ENCODE measurements at places on chromosomes 16 and 17.
A peak's percentile ranks its signal among the peaks of the same experiment; 100 is the strongest.

DNA sequence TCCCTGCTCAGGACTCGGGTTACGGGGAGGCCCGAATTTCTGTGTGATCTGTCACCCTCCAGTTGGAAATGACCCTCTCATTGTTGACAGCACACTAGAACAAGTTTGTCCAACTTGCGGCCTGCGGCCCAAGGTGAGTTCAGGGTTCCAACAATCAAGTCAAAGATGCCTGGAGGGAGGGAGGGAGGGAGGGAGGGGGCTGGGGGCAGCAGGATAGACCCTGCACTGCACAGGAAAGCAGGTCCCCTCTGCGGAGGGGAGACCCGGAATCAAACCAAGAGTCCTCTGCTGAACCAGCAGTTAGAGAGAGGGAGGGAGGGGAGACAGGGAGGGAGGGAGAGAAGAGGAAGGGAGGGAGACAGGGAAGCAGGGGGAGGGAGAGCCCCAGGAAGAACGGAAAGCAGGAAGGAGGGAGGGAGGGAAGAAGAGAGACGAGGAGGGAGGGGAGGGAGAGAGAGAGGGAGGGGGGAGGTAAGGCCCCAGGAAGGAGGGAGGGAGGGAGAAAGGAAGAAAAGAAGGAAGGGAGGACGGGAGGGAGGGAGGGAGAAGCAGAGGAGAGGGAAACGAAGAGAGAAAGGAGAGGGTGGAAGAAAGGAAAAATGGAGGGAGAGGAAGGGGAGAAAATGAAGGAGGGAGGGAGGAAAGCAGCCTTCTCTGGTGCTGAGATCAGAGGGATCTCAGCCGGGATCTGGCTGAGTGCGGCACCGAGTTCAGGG lies 96.7 kb upstream of the CDH5 start:
- no peak for DNase-seq

- no peak for DNase-seq
These were observed 77.1 kb upstream of the RPL38 start for GRCh38 chr17:74126179-74126900.

GRCh38 chr17:37373530-37374159 lies 2.1 kb upstream of the C17orf78 start:
- DNase-seq, result peak; percentile 42

DNA sequence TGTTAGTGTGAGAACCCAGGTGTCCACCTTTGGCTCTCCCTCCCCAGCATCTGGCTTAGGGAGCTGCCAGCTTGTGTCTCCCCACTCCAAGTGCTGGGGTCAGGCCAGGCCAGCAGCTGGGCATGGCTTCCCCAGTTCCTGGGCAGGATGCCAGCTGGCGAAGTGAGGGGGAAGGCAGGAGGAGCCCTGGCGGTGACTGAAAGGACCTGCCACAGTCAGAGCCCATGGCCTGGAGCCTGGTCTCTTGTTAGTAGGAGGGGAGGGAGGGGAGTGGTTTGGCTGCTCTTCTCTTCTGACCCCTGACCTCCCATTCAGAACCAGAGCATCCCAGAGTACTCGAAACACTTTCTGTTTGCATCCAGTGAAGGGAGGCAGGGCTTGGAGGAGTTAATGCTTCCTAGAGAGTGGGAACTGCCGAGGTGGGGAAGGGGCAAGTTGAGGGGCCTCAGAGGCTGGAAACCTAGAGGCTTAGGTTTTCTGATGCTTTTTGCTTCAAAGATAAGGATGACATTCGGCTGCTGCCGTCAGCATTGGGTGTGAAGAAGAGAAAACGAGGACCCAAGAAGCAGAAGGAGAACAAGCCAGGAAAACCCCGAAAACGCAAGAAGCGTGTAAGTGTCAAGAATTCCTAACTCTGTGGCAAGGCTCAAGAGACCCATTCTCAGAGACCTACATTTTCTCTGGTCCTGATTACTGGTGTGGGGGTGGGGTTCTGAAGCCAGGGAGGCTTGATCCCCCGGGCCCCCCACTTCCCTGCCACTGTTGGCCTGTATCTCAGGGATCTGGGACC lies 772 bp downstream of the CHD3 start:
- DNase-seq, result no peak

DNA sequence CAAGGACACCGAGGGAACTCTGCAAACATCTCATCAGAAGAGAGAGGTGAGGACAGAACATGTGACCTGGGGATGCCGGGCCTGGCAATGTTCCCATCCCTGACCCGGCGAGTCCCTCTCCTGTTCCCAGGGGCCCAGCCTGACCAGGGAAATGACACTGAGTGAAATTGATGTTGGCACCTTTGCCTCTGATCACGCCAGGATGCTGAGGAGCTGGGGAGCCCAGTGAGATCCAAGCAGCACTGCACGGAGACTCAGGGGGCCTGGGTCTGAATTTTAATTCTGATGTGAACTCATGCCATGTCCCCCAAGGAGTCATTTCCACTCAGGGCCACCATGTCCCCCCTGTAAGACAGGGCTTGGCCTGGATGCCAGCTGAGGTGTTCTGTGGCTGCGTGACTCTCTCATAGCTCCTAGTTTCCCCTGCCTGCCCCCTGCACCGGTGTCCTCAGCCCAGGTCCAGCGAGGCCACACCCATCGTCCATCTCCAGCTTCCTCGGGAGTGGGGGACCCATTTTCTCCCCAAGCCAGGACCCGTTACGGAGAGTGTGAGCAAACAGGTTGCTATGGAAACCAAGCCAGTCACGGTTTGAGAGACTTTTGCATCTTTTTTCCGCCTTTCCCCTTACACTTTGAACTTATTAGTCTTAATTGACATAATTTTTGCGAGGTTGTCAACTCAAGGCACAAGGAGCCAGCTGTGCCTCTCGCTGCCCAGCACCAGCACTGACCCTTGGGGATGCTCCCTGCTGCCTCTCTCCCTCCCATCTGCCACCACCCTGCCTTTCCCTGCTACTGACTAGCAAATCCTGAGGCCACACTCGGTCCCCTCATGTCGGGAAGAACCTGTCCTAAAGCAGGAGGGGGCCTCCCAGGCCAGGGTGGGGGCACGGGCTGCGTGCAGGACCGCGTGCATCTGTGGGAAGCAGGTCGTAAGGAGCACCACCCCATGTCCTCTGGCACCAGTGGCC lies 150.0 kb downstream of the SDK2 start:
- DNase-seq, result no peak

- no peak for DNase-seq
These were observed 4.2 kb downstream of the DPH1 start for GRCh38 chr17:2034157-2034556.

GRCh38 chr16:838741-839140 lies 38.2 kb upstream of the GNG13 start:
- no peak for DNase-seq

DNA sequence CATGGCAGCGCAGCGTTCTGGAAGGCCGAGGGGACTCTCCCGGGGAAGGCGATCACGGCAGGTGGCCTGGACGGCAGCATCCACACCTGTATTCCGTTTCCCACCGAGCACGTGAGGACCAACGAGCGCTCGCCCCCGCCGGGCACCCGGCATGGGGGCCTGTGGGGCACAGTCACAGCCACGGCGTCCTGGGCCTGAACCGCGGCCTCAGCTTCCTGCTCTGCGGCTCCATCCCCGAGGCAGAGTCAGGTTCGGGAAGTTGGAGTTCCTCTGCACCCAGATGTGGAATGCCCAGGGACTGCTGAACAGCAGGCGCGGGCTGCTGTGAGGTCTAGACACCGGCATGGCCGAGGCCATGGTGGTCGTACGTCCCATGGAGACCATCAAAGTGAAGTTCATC lies 1713.9 kb downstream of the TP53TG3F start:
- no peak for DNase-seq

DNA sequence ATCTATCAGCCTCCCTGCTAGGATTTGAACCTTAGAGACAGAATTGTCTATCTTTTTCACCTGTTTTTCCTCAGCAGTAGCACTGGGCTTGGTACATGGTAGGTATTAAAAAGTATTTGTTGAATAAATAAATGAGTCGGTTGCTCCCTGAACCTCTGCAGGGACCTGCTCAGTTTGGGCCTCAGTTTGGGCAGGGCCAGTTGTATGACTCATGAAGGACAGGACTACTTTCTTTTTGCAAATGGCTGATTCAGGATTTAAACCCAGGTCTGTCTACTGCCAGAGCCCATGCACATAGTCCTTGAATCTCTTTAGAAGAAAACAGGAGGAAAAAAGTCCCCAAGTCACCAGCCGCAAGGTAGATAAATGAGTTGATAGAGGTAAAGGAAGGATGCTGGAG lies 3.1 kb downstream of the MMP2 start:
- no peak for DNase-seq

DNA sequence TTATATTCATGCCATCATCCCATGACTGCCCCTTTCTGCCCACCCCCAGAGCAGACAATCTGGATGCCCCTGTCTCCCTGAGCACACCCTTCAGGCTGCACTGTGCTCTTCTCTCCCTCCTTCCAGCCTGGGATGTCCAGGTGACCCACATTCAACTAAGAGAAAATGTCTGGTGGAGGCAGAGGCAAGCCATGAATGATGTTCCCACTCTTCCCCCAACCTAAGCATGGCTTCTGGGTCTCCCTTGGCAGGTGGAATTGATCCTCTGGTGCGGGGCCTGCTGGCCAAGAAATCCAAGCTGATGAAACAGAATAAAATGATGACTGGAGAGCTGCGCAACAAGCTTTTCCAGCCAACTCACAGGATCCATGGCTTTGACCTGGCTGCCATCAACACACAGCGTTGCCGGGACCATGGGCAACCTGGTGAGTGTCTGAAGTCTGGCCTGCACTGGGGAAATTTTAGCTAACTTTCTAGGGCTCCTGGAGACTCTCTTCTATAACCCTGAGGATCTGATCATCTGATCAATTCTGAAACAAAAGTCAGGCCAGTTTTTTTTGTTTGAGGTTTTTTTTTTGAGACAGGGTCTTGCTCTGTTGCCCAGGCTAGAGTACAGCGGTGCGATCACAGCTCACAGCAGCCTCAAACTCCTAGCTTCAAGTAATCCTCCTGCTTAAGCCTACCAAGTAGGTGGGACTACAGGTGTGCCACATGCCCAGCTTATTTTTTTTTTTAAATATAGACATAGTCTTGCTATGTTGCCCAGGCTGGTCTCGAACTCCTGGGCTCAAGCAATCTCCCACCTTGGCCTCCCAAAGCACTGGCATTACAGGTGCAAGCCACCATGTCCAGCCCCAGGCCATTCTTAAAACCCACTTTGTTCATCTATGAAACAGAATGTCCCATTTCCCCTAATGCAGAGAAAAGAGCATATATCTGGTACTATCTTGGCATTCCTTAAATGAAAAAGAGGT lies 14.5 kb downstream of the MPO start:
- DNase-seq, result no peak

DNA sequence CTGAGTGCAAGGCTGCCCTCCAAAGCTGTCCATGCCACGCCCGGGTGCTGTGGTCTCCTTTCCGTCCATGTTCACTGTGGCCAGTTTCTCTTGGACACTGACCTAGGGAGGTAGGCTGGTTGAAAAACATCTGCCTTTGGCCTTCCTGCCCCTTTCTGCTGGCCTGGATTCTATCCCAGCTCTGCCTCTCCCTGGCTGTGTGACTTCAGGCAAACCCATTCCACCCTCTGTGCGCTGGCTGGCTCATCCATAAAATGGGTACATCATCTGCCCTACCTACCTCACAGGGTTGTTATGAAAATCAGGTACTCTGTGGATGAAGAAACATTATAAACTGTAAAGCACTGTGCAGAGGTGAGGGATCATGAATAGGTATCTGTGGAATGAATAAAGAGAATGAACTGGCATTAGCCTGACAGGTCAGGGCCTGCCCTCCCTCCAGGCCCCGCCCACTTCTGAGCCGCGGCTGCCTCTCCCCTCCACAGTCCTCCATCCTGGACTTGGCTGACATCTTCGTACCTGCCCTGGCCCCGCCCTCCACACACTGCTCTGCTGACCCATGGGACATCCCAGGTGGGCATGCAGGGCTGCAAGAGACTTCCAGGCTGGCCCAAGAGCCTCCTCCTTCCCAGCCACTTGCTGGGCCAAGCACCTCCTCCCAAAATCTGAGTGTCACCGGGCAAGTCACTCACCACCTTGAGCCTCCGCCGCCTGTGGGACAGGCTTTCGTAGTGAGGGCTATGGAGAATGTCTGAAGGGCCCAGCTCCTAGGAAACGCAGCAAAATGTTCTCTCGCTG lies 7.0 kb upstream of the SPATA20 start:
- no peak for DNase-seq

- no peak for DNase-seq
These were observed 271.1 kb upstream of the ASIC2 start for GRCh38 chr17:33564146-33564545.

- DNase-seq, result no peak
These were observed 67.8 kb upstream of the MMP2 start for GRCh38 chr16:55411231-55411630.

GRCh38 chr17:75693500-75694481 lies 26.7 kb downstream of the SAP30BP start:
- DNase-seq, result no peak

- DNase-seq, result no peak
These were observed 418.0 kb downstream of the CA10 start for GRCh38 chr17:51740531-51740930.

DNA sequence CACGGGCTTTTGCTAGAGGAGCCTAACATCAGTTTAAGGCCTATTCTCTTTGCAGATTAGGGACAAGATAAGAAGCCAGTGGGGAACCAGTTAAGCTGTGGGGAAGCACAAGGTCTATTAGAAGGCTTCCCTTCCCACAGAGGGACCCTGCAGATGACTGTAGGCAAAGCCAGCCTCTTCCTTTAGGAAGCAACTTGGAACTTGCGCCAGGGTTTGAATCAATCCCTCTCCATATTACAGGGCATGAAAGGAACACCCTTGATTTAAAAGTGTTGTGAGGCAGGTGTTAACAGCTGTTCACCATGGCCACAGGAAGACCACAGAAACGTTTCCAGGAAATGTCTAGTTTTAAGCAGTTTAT lies 77.3 kb downstream of the RPTOR start:
- DNase-seq, result no peak

DNA sequence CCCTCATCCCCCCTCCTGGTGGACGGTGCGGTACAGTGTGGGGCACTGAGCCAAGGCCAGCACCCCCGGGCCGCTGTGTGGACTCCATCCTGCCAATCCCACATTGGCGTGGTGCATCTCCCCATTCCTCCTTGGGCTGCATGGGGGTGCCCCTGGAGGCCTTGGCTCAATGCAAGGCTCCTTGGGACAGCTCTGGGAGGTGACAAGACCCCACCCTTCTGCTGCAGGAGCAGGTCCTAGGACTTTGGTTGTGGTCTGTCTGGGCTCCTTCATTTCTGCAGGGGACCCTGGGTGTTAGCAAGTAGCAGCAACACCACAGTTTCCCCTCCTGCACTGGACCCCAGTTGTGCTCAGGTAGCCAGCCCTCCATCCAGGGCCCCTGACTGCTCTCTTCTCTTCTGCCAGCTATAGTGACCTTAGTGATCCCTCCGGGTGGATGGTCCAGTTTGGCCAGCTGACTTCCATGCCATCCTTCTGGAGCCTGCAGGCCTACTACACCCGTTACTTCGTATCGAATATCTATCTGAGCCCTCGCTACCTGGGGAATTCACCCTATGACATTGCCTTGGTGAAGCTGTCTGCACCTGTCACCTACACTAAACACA lies 1.3 kb downstream of the PRSS21 start:
- no peak for DNase-seq

- no peak for DNase-seq
These were observed 2.4 kb downstream of the NECAB2 start for GRCh38 chr16:83970430-83970815.
